Thoracic aorta (tissue), 2 donors: ENCODE measurements at places on chromosomes 3 and 15. TPM values are rescaled to one million over a fixed set of nuclear protein-coding genes. Genes with fewer than 3 reads are reported as not detected.

- DNase-seq: no peak
Observed at GRCh38 chr3:49955636-49956035, 15.7 kb downstream of the RBM6 start.

- DNase-seq: no peak
Observed at GRCh38 chr3:43686700-43687498, 3.8 kb upstream of the ABHD5 start.

DNA sequence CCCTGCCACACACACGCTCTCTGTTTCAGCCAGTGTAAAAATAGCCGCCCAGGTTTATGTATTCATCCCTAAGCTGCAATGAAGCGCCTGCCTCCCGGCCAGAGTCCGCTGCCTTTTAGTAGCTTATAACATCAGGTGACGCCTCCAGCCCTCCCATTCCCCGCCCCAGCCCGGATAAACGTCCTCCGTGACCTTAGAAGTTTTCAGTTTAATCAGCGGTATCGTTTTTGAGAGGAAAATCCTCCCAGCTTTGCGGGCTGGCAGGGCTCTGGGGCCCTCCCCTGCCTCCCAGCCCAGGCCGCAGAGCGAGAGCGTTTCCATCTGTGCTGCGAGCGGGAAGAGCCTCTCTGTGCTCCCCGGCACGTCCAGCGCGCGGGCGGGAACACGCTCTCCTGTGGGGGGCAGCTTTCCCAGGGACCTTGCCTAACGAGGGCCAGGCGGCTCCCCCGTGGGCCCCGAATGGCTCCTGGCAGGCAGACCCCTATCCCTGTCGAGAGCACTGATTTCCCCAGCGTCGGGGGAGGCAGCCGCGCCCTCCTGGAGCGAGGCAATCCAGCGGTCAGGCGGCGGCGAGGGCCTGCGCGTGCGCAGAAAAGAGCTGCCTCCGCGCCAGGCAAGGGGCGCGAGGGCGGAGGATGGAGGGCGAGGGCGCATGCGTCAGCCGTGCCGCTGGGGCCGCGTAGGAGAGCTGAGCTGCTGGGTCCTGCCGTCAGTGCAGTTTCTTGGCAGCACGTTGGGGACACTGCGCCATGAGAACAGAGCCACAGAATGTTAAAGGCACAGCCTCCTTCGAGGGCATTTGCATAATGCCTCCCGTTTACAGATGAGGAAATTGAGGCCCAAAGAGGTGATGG lies 71.1 kb downstream of the CCNL1 start:
- DNase-seq: peak; percentile 83

- DNase-seq: no peak
Observed at GRCh38 chr3:135760581-135760980, 204.9 kb upstream of the PPP2R3A start.

GRCh38 chr3:156888176-156888575 lies 62.0 kb downstream of the LEKR1 start:
- DNase-seq: no peak

DNA sequence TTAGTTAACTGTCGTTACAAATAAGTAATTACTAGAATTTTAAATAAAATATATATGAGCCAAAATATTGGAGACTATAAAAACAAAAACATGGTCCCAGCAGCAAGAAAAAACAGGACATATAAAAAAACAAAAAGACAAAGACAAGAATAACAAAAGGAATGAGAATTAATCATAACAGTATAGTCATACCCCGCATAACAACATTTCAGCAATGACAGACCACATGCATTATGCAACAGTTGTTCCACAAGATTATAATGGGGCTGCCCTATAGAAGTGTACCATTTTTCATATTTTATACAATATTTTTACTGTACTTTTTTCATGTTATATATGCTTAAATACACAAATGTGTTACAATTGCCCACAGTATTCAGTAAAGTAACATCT lies 5.6 kb downstream of the HLTF start:
- DNase-seq: no peak

The GMNC gene
- total RNA-seq: not detected

The ZSCAN29 gene
- 13.9 TPM for total RNA-seq

The C15orf61 gene
- total RNA-seq: 4.5 TPM

The HIGD2B gene
- total RNA-seq: not detected

The AMT gene
- total RNA-seq: 7.0 TPM

The FANCD2OS gene
- not detected for total RNA-seq

The ROPN1 gene
- total RNA-seq: not detected
